ENCODE measurements at places on chromosomes 7 and 10. TPM values are rescaled to one million over a fixed set of nuclear protein-coding genes. Genes with fewer than 3 reads are reported as not detected.

DNA sequence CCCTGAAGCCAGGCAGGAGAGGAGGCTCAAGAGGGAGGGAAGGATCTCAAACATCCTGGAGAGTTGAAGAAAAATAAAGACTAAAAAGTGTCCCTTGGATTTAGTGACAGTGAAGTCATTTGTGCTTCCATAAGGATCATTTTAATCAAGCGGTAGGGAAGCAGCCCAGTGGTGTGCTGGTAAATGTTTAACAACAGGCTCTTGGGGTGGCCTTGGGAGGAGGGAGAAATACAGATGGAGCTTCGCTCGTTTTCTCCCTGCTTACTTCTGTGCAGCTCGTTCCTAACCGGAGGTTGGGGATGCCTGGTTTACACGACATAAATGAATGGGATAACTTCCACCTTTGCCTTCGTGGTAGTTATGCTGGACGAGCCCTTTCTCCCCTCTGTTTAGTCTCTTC, 140.0 kb downstream of the CAMK1D start:
- no peak overlapping the region for H3K27ac ChIP-seq
- no peak for DNase-seq
- H3K4me1 ChIP-seq, result no peaks in the 10 kb centered on the region
- no peak overlapping the region for H3K4me3 ChIP-seq
- H3K27me3 ChIP-seq, result no peaks in the 10 kb centered on the region

- H3K27me3 ChIP-seq, result no peaks in the 10 kb centered on the region
- no peaks in the 10 kb centered on the region for H3K36me3 ChIP-seq
- H3K4me3 ChIP-seq, result no peak overlapping the region
- no peaks in the 10 kb centered on the region for H3K4me1 ChIP-seq
Observed at GRCh38 chr10:55631071-55631654, 729.9 kb downstream of the ZWINT start.

GRCh38 chr10:31574577-31574976, 255.6 kb downstream of the ZEB1 start:
- no peak for DNase-seq
- H3K4me3 ChIP-seq, result no peak overlapping the region
- no peaks in the 10 kb centered on the region for H3K4me1 ChIP-seq
- H3K27me3 ChIP-seq, result no peaks in the 10 kb centered on the region
- no peak overlapping the region for H3K27ac ChIP-seq

Gene NAT16
- total RNA-seq, result 0.14 TPM
